ENCODE measurements at places on chromosomes 1 and 21.

DNA sequence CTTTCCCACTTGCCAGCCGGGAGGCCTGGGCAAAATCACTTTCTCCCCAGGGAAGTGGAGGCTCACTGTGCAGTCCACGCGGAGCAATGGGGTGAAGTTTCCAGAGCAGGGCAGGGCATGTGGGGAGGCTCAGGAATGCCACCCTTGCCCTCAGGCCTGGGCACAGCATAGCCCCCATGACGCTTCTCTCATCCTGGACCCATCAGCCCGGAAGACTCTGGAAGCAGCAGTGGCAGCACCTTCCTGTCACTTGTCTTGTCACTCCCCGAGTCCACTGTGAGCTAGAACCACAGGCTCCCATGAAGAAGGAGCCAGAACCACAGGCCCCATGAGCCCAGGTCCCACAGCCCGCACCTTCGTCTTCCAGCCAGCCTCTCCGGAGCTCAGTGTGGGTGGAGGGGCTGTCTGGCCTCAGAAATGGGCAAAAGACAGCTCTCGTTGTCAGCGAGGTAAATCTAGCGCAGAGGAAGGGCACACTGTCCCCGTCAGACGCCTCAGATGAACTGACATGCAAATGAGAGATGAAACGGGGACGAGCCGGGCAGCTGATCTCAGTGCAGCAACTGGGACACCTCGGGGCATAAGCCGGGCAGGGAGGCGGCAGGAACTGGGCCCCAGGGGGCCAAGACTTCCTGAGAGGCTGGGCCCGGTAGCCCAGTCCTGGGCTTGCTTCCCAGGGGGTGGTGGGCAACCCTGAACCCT lies 6.1 kb downstream of the PDE9A start:
- DNase-seq = no peak

GRCh38 chr1:59485949-59486348 lies 189.1 kb downstream of the FGGY start:
- no peak for DNase-seq

DNA sequence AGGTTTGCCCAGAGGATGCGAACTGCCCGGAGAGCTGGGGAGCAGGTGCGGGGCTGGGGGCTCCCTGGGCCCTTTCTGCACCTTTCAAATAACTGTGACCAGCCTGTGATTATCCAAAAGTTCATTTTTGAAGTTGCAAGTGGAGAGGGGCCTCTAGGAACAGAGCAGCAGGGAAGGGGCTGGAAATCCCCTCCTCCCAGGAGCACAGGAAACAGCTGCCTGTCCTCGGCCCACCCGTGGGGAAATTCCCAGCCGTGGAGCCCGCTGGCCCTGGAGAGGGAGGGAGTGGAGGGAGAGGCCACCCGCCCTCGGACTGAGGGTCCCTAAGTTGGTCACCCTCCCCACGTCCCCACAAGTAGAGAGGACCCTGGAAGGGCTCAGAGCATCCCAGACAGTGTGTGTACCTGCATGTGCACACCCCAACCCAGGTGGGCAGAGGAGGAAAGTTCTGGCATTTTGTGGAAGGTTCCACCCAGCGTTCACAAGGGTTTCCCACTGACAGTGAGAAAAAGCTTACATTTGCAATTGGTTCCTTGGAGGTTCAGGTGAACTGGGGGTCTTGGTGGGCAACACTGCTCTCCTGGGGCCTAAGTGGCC lies 1.2 kb upstream of the TNFRSF4 start:
- no peak for DNase-seq

GRCh38 chr1:186896211-186896610 lies 67.5 kb downstream of the PLA2G4A start:
- DNase-seq = no peak

Measured in stimulated activated CD8-positive, alpha-beta memory T cell treated with anti-CD3 and anti-CD28 coated beads, Interleukin-2, amount 100 ng/mL, for 1 hour (primary cell).